ENCODE measurements at places on chromosomes 7 and 10.

DNA sequence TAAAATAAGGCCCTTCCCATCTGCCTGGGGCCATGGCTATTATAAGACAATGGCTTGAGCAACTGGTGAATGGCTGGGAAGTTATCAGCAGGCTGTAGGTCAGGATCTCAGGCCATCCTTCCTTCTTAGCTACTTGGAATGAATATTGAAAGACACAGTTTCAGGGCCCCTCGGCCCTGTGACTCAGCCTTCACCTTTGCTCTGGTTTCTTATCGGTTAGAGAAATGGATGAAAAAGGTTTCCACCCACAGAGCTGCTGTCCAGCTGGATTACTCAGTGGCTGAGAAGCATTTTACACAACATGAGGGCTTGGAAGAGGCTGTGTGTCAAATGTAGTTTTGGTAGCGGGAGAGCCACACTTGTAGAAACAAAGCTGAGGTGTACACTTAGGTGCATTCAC lies 9.4 kb downstream of the ACSL5 start:
- DNase-seq: no peak

DNA sequence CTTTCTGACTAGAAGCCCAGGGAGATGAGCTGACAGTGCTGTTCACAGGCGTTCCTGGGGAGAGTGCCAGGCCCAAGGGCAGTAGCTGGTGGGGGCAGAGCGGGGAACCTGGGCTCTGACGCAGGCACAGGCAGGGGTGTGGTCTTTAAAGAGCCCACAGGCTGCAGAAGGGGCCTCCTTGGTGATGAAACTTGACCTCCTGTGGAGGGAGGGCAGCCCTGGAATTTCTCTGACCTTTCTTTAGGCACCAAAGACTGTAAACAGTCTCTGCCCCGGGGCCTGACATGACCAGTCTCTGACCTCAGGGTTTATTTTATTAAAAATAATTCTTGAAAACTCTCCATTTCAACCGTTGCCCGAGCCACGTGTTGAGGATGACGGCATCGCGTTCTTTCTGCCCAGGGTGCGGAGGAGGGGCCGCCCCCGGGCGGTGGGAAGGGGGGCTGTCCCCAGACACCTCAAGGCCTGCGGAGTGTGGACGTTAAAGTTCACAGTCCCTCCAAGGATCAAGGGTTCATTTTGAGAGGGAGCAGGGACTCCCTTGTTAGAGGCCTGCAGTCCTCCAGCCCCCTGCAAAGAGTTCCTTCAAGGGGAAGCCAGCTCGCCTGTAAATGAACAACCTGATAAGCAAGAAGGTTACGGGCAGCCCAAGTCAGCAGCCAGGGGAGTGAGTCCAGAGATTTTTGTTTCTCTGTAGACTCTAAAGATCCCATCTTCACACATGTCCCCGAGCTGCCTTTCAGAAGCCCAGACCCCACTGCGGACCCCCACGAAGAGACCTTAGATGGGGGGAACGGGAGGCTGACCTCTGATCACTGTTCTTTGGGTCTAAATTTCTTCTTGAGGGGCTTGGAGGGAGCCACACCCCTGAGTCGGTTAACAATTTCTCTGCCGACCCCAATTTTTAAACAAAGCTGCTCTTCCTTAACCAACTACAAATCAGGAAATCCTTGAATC lies 128.9 kb downstream of the VIPR2 start:
- DNase-seq: no peak

- DNase-seq: no peak
Measured at GRCh38 chr7:25597946-25598345, 369.7 kb upstream of the NPVF start.

GRCh38 chr7:41742401-41743020 lies 39.6 kb upstream of the INHBA start:
- no peak for DNase-seq

- DNase-seq: no peak
Measured at GRCh38 chr7:87213811-87214210, 5.7 kb downstream of the TMEM243 start.

GRCh38 chr7:139562961-139563565 lies 39.6 kb downstream of the CLEC2L start:
- no peak for DNase-seq

- no peak for DNase-seq
Measured at GRCh38 chr7:72265071-72265904, 146.8 kb downstream of the CALN1 start.

DNA sequence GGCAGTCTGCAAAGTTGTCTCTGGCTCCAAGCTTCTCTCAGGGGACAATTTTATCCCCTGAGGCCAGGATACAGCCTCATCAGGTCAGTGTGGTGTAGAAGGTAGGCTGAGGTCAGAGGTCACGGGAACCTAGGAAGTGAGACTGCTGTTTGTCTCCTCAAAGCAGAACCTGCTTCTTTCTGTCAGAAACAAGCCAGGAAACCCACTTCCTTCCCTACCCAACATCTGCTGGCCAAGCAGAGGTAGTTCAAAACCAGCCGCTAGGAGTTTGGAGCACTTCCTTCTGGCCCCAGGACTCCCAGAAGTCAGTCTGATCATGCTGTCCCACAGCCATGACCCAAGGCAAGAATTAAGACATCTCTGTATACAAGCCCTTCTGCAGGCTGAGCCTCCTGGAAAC lies 12.2 kb downstream of the CLRN3 start:
- DNase-seq: no peak

GRCh38 chr10:11527691-11528255 lies 83.7 kb downstream of the USP6NL start:
- DNase-seq: no peak

- no peak for DNase-seq
Measured at GRCh38 chr7:151793531-151793951, 83.4 kb downstream of the PRKAG2 start.

DNA sequence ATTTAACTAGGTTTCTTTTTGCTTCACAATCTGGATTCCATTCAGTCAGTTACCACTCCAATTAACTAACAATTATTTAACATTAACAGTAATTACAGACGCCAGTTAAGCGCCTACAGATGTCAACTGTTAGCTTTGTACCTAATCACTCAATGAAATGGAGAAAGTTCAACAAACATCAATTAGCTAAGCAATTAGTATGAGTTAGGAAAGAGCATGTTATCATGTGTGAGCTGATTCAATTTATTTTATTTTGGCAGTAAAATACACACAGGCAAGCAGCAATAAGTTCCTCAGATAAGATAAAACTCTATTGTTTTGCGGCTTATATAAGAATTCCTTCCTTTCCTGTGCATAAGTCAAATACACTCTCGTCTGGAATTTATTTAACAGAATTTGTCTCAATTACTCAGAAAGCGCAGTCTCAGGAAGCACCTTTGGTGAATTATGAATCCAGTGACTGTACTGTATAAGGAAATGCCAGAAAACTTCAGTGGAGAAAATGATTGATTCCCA lies 427.1 kb upstream of the GALNT17 start:
- DNase-seq: no peak

DNA sequence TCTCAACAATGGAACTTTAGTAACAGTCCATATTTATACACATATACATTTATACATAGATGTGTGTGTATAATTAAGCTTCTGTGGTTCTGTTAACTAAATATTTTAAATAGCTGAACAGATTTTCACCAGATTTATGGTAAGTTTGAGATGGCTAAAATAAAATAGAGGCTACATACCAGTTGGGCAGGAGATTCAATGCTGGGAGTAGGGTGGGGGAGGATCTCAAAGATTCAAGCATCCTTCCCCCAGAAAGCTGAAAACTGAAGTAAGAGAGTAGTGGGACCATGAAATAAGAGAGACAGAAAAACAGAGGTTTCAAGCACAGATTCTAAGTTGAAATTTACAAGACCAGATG lies 14.0 kb downstream of the LRRC17 start:
- DNase-seq: no peak

DNA sequence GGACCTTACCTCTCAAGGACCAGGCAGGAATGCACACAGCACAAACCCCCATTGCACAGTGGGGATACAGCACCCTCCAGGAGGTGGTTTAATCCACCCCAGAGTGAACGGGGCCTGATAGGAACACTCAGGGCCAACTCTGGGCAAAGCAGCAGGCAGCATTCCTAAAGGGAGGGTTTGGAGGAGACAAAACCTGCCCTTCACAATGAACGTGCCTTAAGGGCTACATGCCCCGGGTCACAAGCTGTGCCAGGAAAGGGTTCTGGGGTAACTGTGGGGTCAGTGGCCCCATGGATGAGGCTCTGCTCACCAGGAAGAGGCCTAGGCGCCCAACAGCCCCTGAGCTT lies 1.1 kb downstream of the GPRIN2 start:
- no peak for DNase-seq

DNA sequence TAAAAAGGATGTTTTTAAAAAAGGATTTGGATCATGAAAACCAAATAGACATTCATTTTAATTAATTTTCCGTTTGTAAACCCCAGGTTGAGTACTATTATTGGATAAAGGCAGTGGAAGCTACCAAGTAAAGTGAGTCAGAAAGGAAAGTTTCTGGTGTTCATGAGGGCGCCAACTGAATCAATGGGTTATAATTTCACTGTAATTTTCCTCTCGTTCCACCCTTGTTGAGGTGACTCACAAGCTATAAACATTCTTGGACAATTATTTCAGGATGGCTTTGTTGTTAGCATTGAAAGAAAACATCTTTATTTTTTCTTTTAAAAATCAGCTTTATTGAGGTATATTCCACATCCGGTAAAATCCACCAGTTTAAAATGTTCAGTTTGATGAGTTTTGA lies 5.1 kb upstream of the FAM133B start:
- DNase-seq: no peak

DNA sequence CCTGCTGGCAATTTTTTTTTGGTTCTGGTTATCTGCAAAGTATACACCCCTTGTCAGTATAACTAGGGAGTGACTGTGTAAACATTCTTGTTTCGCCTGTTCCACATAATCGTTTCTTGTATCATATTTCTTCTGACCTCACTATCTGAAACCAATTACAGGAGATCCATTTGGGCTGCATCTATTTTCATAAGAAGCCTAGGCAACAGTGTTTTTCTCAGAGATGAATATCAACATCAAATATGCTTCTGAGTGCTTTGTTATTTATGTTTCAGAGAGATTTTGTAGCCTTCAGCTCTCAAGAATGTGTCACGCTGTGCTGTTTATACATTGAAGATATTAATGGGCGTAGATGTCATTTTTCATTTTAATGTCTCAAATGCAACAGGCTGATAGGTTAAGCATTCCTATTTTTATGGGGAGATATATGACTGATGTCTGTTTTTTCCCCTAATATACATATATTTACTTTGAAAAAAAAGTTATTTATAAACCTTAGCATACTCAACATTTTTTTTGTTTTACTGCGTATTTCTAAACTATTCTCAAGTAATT lies 115.5 kb downstream of the FOXP2 start:
- DNase-seq: peak; percentile 29

DNA sequence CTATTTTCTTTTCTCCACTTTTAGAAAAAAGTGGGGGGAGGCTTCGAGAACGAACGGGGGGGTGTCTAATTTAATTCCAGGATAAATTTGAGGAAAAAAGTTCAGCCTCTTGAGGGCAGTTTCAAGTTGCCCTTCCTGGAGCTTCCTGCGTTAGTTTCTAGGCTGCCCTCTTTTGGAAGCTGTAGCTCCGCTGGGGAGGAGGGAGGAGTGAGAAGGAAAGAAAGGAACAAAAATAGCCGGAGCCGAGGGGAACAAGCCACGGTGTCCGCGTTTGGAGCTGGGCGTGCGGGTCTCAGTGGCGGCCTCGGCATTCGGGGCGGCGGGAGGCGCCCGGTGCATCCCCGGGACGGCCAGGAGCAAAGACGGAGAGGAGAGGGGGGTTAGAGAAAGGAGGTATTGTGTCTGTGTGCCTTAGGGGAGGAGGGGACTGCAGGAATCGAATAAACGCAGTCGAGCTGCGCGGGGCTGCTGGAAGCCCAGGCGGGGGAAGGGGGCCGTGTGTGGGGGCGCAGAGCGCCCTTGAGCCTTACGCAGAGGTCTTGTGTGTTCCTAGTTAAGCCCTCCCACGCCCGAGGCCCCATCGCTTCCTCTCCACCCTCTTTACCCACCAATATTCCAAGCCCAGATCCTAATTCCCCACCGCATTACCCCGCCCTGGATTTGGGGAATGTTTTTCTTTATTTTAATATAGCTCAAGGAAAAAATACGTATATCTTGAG lies 2.0 kb upstream of the TNRC18 start:
- peak; percentile 80 for DNase-seq

GRCh38 chr7:127107601-127108007 lies 145.1 kb downstream of the GRM8 start:
- DNase-seq: no peak

DNA sequence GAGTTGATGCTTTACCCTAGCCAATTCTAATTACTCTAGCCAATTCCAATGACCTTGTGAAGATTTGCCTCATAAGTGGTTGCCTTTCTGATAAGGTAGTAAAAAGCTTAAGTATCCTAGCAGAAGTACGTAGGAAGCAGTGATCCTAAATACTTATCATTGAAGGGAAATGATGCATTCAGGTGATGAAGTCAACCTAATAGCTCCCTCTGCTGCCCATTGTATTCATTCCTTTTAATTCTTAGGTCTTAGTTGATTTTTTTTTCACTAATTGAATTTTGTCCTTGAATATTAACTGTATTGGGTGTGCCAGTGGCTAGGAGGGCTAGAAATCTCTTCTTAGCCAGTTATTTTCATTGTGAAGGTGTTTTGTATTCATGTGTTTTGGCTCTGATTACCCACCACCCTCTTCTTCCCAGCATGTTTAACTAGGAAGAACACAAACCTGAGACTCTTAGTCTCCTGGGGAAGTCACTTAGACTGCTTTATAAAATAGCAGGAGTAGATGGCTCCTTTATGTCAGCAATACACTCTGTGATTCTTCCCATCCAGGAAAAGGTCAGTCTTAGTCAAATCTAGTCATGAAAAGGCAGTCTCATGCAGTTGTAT lies 46.3 kb downstream of the PLEKHA8 start:
- peak; percentile 34 for DNase-seq

GRCh38 chr10:123637326-123637880 lies 28.8 kb upstream of the GPR26 start:
- no peak for DNase-seq

DNA sequence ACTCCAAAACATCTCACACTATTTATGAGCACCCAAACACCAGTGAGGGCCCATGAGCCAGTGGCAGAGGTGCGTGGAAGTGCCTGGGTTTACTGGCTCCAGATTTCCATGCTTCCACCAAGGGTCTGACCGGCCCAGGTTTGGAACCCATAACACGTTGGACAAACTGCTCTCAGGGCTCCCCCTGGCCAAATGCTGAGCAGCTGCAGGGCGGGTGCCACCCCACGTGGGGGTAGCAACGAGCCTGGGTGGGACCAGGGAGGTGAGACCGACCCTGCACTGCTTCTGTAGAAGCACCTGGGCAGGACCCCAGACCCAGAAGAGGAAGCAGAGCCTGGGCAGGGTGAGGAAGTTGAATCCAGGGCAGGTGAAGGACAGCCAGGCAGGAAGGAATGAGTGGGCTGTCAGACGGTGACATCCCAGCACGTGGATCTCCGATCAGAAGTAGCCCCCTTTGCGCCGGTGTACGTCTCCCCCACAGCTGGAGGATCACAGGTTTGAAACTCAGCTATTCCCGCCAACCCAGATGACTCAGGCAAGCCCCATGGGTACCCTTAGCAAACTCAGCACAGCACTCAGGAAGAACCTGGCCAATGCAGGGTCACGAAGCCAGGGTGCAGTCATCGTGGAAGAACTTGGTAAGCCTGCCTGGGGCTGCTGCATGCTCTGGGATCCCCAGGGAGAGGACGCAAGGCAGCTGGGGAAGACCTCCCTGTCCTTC lies 100.4 kb upstream of the DDC start:
- DNase-seq: no peak

GRCh38 chr7:47759056-47759706 lies 177.3 kb upstream of the TNS3 start:
- no peak for DNase-seq

GRCh38 chr10:119621078-119621384 lies 24.3 kb upstream of the TIAL1 start:
- no peak for DNase-seq

All from SHP77 treated with DMSO at 0.1 percent for 48 hours (cell line).